ENCODE measurements at places on chromosomes 3 and 15.
A peak's percentile ranks its signal among the peaks of the same experiment; 100 is the strongest.

GRCh38 chr3:16504242-16504641 is 9.3 kb downstream of the RFTN1 start:
- no peak for DNase-seq

- peak; percentile 32 for DNase-seq
These were observed 40.0 kb upstream of the TRH start for GRCh38 chr3:129934234-129935123.

DNA sequence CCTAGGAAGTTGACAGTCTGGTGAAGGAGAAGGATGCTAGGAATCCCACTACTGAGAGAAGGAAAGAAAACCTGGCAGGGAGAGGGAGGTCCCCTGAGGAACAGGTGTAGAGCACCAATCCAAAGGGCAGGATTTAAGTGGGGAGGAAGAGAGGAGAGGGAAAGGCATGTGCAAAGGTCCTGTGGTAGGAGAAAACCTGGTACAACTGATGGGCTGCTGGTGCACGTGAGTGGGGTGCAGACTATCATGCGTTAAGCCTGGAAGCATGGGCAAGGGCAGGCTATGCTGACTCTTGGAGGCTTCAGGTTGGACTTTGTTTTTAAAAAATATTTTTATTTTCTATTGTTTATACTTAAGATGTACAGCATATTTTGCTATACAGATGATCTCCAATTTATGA is 209.6 kb downstream of the PDZRN3 start:
- DNase-seq, result no peak

- no peak for DNase-seq
These were observed 131.4 kb downstream of the TMCO5A start for GRCh38 chr15:38065721-38066345.

GRCh38 chr3:151871639-151872468 is 1.6 kb upstream of the SUCNR1 start:
- no peak for DNase-seq

DNA sequence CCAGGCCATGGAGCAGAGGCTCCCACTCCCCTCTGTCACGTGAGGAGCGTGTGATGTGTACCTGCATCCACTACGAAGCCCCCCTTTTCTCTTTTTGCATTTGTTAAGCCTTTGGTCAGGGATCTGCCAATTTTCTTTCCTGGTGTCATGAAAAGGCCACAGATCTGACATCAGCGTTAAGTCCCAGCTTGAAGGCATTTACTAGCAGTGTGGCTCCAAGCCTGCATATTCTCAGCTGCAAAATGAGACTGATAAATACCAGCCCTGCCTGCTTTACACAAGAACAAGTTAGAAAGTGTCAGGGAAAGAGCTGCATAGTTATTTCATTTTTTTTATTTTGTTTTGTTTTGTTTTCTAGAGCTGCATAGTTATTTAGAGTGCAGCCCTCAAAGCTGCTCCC is 2.3 kb upstream of the ANKRD63 start:
- no peak for DNase-seq

Measured in stimulated activated CD8-positive, alpha-beta memory T cell treated with anti-CD3 and anti-CD28 coated beads, Interleukin-4, amount 100 ng/mL, for 48 hours (primary cell).